ENCODE measurements at places on chromosomes 11 and 22.

DNA sequence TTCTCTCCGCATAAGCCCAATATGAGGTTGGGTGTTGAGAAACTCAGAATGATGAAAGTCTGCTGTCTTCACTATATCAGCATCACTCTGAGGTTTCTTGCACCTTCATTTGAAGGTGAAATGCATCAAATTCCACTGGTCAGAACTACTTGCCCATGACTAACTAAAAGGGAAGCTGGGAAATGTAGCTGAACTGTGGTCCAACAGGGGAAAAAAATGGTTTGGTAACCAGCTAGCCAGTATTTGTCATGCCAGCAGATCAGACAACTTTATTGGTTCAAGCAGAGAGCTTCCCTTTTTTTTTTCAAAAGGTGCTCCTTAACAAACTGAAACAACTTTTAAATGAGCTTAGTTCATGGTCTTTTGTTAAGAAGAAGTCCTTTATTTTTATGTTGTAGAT is 14.2 kb upstream of the PIK3C2A start:
- no peak for DNase-seq

GRCh38 chr22:45197606-45198462 is 34.1 kb downstream of the NUP50 start:
- no peak for DNase-seq

DNA sequence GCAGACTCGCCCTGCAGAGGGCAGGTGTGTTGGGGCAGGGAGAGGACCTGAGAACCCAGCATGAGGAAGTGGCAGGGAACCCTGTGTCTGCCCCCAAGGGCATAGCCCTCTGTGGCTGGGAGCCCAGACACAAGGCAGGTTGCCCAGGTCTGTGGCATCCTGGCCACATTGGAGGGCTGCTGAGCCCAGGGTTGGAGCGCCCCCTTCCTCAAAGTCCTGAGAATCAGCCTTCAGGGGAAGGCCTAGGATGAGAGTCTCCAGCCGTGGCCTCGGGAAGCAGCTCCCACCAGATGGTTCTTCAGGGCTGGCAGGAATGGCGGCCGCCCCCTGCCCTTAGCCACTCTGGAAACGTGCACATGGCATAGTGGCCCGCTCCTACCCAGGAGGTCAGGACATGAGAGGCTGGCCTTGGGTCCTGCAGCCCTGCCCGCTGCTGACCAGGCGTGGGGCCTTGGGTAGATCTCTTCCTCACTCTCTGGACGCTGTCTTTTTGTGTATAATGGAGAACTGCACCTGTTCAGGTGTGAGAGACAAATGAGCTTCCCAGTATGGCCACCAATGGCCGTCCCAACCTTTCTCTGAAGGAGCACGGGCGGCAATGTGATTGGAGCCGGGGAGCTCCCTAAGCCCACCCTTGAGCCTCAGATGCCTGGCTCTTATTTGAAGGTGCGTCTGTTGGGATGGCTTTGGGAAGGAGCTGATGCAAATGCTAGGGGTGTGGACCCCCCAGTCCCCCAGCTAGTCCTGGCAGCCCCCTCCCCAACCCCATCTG is 4.6 kb upstream of the CDC42BPG start:
- DNase-seq: no peak

- no peak for DNase-seq
Observed at GRCh38 chr11:70303070-70303469, 32.6 kb downstream of the PPFIA1 start.

GRCh38 chr22:26503758-26504157 is 8.5 kb downstream of the TFIP11 start:
- DNase-seq: no peak

GRCh38 chr11:76975513-76975912 is 58.7 kb upstream of the B3GNT6 start:
- DNase-seq: no peak

- no peak for DNase-seq
Observed at GRCh38 chr11:73538381-73538872, 59.5 kb downstream of the FAM168A start.

- DNase-seq: no peak
Observed at GRCh38 chr11:64930340-64930739, 5.4 kb downstream of the GPHA2 start.

- DNase-seq: no peak
Observed at GRCh38 chr11:47886096-47886495, 37.9 kb upstream of the NUP160 start.

DNA sequence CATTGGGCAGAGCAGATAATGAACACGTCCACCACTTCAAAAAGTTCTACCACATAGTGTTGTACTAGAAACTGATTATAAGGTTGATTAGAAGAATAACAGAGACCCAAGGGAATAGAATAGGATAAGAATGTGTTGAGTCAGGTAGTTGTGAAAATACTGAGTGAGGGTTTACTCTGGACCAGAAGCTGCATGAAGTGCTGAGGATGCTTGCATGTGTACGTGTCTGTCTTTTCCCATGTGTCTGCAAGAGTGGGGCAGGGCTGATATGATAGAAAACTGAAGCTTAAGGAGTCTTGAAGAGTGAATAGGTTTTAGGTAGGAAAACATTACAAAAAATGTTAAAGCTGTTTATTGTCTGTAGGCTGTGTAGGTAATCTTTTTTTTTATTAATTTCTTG is 20.6 kb downstream of the TRPC6 start:
- DNase-seq: no peak

DNA sequence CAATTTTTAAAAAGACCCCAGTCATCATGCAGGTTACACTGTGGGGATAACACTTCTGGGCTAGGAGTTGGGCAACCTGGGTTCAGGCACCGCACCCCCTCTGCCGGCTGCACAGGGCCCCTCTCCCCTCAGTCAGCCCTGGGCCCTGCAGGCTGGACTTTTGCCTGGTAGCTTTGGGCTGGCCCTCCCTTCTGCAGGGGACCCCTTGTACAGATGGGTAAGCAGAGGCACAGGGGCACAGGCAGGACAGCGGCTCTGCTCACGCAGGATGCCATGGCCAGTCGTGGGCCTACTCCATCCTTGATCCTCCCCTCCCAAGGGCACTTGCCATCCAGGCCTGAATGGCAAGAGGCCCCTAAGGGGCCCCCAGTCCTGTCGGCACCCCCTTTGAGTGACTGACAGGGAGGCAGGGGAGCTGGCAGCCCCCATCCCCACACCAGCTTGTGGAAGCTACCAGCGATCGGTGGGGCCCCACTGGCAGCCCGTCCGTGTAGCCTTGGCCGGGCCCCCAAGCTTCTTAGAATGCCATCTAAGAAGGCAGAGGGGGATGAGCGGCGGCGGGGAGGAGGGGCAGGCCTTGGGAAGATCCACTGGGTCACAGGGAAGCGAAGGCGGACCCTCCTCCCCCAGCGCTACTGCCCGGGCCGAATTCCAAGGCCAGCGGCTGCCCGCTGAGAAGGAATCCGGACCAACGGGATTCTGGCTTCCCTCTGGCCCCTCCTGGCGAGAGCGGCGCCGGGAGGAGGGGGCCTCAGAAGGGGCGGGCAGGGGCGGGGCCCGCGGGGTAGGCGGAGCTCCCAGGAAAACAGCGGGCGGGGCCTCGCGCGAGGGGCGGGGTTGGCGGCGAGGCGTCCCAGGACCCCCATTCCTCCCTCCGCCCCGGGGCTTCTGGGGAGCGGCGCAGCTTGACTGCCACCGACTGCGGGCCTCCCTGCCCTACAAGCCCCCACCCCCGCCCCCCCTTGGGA is 6.8 kb upstream of the CHKA start:
- DNase-seq: no peak

- DNase-seq: peak; percentile 51
Observed at GRCh38 chr11:65110354-65110861, 1.3 kb upstream of the TM7SF2 start.

GRCh38 chr22:30272781-30273601 is 6.3 kb upstream of the OSM start:
- no peak for DNase-seq

GRCh38 chr22:17436382-17436980 is 67.2 kb downstream of the CECR2 start:
- DNase-seq: no peak

DNA sequence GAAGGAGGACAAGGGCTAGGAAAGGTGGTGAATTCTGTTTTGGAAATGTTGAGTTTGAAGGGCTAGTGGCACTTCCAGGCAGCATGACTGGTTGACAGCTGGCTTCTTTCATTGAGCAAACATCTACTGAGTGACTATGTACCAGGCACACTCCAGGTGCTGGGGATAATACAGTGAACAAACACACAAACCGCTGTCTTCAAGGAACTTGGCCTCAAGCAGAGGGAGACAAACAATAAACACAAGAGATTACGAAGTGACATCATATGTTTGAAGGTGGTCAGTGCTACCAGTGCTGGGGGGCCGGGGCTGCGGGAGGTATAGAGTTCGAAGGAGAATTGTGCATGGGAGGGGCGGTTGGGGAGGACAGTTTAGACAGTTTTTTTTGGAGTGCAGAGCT is 197.0 kb upstream of the SORL1-AS1 start:
- no peak for DNase-seq

DNA sequence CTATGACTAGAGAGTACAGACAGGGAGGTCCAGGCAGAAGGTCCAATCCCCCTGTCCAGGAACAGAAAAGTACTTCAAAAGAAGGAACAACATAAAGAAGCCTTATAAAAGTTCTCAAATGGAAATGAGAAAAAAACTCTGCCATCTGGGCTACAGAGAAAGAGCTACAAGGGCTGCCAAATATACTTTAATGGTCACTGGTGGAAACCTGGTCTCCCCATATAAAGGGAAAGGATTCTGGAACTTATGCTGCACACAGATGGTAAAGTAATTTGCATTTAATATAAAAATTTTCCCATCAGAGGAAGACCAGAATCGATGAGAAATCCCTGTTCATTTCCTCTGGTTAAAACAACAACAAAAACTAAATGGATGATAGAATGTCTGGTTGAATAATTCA is 119.4 kb upstream of the MTMR2 start:
- DNase-seq: no peak

GRCh38 chr22:45208993-45209838 is 31.5 kb downstream of the KIAA0930 start:
- DNase-seq: no peak

GRCh38 chr22:28792491-28793383 is 7.6 kb downstream of the XBP1 start:
- no peak for DNase-seq

GRCh38 chr22:46058591-46059519 is 81.9 kb upstream of the WNT7B start:
- DNase-seq: no peak

GRCh38 chr22:37676736-37677492 is 1.5 kb downstream of the LGALS1 start:
- DNase-seq: no peak

GRCh38 chr22:20247010-20247505 is 21.1 kb downstream of the RTN4R start:
- DNase-seq: no peak

- no peak for DNase-seq
Observed at GRCh38 chr11:120431633-120432032, 79.9 kb upstream of the GRIK4 start.

GRCh38 chr22:23431337-23432072 is 148.6 kb downstream of the IGLL1 start:
- no peak for DNase-seq

DNA sequence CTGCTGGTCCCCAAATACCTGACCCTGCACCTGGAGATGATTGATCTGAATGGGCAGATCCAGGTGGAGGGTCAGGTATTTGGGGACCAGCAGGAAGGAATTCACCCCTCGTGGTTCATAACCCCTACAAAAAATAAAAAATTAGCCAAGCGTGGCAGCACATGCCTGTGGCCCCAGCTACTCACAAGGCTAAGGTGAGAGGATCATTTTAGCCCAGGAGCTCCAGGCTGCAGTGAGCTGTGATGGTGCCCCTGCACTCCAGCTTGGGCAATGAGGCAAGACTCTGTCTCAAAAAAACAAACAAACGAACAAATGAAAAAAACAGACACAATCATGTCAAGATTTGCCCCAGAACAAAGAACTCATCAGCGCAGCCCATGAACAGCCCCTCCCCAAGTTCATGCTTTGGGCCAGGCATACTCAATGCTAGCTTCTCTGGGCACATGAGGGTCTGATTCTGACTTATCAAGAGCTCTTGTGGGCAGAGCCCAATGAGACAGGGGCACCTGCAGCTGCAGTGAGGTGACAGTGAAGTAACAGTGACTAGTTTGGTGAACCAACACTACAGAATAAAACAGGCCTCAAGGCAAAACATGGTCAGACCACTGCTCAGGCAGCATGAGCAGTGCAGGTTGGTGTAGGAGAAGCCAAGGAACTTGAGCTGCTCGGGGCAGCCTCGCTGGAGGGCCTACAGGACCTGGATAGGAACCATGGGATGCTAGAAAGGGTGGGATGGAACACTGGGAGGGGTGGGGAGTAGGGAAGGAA is 10.2 kb upstream of the FCHSD2 start:
- no peak for DNase-seq

DNA sequence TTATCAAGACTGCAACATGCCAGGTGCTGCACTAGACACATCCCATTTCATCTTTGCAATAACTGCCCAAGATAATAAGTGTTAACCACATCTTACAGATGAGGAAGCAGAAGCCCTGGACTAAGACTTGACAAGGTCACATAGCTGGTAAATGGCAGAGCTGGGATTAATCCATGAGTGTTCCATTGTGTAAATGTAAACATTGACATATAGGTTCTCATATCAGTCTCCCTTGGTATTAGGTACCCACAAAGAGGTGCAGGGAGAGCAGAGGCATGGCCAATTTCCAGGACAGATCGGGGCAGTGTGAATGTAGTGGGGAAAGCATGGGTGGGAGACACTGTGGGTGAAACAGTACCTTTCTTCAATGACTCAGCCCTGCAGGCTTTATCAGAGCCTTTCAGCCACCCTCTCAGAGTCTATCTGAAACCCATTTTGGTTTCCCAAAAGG is 17.9 kb downstream of the MICAL2 start:
- DNase-seq: no peak

DNA sequence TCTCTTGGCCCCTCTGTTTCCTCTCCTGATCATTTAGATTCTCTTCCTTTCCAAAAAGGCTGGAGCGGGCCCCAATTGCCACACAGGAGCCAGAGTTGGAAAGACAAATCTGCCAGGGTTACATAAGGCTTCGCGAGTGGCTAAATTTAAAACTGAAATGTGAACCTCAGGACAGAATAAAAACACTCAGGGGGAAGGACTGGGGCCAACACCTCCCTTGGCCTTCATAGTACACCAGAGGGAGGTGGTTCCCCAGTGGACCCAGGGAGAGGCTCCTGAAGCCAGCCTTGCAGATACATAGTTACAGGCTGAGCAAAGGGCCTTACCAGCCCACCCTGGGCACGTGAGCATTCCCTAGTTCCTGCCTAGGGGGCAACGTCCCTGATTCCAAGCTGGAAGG is 150.1 kb downstream of the MN1 start:
- no peak for DNase-seq

DNA sequence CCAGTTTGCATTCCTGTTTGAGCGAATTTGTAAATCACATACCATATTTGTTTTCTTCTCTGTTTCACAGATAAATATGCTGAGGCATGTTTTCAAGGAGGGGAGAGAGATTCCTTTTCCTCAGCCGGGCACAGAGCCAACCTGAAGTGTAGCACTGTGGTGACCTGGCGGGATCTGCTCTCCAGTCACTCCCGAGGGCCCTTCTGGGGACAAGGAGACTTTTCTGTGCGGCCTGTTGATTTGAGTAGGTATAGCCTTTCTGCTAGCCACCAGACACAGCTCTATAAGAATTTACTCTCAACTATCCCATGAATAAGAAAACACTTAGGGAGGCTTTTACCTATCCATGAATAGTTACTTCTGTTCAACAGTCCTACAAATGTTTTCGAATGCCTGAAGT is 63.5 kb upstream of the FDX1 start:
- no peak for DNase-seq

- no peak for DNase-seq
Observed at GRCh38 chr11:115677190-115677589, 173.0 kb upstream of the CADM1 start.

All from NCI-H1417 treated with DMSO at 0.1 percent for 48 hours (cell line).